Activated T-helper 1 cell treated with Interleukin-2 at 50 U/mL for 16 hours (primary cell): ENCODE measurements at places on chromosomes 5 and 9.

DNA sequence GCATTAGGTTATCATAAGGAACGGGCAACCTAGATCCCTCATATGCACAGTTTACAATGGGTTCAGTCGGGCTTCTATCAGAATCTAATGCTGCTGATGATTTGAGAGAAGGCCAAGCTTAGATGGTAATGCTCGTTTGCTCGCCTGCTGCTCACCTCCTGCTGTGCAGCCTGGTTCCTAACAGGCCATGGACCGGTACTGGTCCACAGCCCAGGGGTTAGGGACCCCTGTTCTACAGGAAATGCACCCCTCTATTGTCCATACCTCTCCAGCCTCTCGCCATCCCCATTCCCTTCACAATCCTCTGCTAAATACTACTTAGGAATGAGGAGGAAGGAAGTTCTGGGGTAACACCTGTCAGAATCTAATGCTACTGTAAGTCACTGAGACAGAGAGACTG is 75.1 kb downstream of the OXCT1 start:
- DNase-seq: no peak

DNA sequence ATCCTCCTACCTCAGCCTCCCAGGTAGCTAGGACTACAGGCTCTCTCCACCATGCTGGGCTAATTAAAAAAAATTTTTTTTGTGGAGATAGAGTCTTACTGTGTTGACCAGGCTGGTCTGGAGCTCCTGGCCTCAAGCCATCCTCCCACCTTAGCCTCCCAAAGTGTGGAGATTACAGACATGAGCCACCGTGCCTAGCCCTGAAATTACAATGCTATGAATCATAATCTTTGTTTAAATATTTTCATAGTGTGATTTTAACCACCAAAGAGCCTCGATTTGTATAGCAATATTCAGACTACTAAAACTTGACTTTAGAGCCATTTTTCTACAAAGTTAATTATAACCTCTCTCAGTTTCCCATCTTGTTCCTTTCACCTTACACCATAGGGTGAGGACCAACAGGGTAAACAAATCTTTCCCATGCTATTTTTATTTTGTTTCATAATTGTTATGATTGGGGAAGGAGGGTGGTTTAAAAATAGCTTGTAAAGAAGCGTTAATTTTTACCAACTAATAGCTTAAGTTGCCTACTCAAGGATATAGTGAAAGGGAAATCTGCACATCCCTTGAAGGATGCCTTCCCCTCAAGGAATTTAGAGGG is 32.7 kb downstream of the UBE2D2 start:
- DNase-seq: no peak

DNA sequence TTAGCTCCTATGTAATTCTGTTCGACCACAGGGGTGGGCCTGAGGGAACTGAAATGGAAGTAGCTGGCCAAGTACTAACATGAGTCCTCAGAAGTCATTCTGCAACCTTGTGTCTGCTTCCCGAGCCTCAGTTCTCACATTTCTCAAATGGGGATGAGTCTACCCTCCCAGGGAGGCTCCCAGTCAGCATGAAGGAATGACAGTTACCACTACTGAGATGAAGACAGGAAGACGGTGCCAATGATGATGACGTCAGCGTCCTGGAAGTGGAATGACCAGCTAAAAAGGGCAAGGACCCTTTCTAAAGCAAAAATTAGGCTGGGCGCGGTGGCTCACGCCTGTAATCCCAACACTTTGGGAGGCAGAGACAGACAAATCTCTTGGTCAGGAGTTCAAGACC is 6.8 kb downstream of the PIP5KL1 start:
- DNase-seq: no peak

DNA sequence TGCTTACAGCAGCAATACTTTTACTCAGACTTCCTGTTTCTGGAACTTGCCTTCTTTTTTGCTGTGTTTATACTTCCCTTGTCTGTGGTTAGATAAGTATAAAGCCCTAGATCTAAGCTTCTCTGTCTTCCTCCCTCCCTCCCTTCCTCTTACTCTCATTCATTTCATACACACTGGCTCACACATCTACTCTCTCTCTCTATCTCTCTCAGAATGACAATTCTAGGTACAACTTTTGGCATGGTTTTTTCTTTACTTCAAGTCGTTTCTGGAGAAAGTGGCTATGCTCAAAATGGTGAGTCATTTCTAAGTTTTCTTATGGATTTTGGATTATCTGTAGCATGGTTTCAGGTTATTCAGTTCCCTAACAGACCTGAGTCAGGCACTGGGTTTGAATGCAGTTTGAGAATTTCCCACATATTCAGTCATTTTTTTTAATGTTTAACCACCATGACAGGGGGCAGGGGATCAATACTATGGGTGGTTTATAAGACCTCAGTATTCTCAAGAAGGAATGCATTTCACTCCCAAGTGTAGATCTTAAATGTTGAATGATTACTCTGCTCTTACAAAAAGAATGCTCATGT is at the start of gene IL7R:
IL7R (plus strand) TSS at position 127 of the 587 bp plus-strand sequence; CDS start at position 214, 87 bp downstream.
- DNase-seq: no peak

DNA sequence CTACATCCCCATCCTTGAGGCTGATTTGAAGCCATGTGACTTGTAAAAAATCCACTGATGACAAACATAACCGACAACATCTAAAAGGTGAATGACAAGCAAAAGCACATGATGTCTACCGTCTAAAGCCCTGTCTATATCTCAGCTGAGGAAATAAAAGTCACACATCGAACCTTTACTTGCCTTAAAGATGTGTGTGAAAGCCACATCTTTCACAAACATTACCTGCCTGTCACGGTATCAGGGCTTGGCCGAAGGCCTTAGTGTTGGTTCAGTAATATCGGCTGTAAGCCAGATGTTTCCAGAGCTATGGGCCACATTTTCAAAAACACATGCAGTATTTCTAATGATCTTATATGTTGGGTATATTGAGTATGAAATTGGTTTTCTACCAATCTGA is 125.8 kb downstream of the EFNA5 start:
- no peak for DNase-seq

GRCh38 chr5:125719681-125720347 is 703.4 kb upstream of the GRAMD2B start:
- DNase-seq: no peak

DNA sequence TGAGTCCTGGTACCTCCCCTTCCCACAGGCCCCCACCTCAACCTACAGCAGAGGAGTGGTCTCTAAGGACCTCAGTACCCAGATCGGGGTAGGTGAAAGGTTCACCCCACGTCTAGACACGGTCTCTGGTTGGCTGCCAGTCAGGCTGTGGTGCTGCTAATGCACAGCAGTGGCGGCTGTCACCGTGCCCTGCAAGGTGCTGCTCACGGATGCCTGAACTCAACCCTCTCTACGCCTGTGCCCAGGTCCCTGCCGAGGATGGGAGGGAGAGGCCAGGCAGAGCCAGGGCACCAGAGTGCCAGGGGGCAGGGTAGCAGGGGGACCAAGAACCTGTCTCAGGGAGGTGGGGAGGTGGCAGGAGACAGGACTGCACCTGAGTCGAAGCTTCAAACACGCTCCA is 14.3 kb downstream of the IER5L start:
- DNase-seq: no peak

DNA sequence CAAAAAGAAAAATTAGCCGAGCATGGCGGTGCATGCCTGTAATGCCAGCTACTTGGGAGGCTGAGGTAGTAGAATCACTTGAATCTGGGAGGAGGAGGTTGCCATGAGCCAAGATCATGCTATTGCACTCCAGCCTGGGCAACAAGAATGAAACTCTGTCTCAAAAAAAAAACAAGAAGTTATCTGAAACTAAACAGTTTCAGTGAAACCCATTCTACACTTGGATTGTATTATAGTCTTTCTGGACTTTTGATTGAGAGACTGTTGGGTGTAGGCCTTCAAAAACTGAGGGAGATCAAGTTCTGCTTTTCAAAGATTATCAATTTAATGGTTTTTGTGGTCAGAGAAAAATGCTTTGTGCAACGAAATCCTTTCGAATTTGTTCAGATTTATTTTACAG is 34.6 kb upstream of the SPINK5 start:
- no peak for DNase-seq

GRCh38 chr9:81720450-81721086 is 31.2 kb upstream of the TLE1 start:
- DNase-seq: no peak

- no peak for DNase-seq
Observed at GRCh38 chr5:43780586-43780985, 177.6 kb downstream of the NNT start.

- DNase-seq: no peak
Observed at GRCh38 chr5:168153876-168154270, 137.6 kb upstream of the WWC1 start.

GRCh38 chr5:111764019-111764418 is 7.0 kb upstream of the NREP start:
- no peak for DNase-seq

GRCh38 chr9:117305454-117305853 is 109.4 kb downstream of the ASTN2 start:
- no peak for DNase-seq

GRCh38 chr9:110710420-110710819 is 41.8 kb downstream of the MUSK start:
- no peak for DNase-seq

DNA sequence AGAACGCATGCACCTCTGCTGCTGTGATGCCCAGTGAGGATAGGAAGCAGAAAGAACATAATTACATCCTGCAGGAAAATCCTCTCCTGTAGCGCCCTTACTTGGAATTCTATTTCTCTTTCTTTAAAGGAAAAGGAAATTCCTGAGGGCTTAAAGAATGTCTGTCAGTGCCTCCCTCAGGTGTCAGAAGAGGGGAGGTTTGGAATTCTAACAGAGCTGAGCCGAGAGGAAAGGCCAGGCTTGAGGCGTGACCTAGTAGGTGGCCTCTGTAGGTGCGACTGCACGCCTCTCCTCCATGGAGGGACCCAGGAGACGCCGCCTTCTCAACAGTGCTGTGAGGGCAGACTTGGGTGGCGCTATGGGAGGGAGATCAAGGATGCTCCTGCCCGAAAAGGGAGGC is 55.9 kb upstream of the ERCC6L2 start:
- DNase-seq: no peak

- DNase-seq: no peak
Observed at GRCh38 chr9:94029932-94030317, 54.3 kb upstream of the PTPDC1 start.

GRCh38 chr9:127746959-127747569 is 12.0 kb upstream of the TOR2A start:
- no peak for DNase-seq

- DNase-seq: no peak
Observed at GRCh38 chr9:121736934-121737462, 85.6 kb downstream of the DAB2IP start.

DNA sequence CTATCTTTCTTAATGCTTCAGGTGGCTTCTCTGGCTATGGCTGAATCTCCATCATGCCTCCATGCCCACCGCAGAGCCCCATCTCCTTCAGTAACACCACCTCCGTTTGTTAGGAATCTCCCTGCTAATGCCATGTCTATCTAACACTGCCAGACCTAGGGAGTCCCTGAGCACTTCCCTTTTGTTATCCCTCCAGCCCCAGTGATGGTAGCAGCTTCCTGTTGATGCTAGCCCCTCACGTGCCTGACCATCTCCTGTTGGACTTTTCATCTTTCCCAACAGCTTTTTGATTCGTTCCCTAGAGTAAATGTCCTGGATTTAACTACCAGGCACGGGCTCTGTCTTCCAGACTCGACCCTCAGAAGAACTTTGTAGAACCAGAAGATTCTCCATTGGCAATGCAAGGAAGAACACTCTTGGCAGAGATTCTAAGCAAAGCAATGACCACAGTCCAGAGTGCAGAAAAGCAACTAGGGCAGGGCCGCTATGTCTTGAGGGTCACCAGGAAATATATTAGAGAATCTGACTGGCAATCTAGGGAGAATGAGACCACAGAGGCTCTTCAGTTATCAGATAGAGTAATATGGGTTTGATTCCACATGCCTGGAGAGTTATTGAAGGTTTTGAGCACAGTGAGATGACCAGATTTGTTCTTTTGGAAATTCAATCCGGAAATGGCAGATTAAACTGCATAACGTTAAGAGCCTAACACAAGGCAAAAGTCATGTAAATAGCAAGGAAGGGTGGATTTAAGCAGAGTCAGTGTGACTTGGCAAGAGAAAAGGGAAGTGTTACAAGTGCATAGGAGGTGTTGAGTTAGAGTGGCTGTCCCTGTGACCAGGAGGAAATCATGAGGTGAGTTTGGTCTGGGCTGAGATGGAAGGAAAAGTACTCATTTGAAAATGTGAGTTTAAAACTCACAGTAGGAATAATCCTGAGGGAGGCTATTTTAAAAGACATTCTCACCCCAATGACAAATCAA is 555.2 kb downstream of the ACTL7B start:
- DNase-seq: no peak

DNA sequence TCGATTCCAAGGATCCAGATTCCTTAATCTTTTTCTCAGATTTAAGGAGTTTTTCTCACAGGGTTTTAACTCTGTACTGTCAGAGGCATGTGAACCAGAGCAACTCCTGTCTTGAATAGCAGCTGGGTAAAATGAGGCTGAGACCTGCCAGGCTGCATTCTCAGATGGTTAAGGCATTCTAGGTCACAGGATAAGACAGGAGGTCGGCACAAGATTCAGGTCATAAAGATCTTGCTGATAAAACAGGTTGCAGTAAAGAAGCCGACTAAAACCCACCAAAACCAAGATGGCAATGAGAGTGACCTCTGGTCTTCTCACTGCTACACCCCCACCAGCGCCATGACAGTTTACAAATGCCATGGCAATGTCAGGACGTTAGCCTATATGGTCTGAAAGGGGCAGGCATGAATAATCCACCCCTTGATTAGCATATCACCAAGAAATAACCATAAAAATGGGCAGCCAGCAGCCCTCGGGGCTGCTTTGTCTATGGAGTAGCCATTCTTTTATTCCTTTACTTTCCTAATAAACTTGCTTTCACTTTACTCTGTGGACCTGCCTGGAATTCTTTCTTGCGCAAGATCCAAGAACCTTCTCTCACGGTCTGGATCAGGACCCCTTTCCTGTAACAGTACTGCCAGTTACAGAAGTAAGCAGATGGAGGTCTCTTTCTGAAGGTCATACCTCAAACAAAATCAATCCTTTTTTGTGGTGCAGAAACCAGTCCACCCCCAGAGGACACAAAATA is 87.1 kb downstream of the SLC38A9 start:
- DNase-seq: no peak

GRCh38 chr5:89065919-89066318 is 182.9 kb upstream of the MEF2C start:
- no peak for DNase-seq

DNA sequence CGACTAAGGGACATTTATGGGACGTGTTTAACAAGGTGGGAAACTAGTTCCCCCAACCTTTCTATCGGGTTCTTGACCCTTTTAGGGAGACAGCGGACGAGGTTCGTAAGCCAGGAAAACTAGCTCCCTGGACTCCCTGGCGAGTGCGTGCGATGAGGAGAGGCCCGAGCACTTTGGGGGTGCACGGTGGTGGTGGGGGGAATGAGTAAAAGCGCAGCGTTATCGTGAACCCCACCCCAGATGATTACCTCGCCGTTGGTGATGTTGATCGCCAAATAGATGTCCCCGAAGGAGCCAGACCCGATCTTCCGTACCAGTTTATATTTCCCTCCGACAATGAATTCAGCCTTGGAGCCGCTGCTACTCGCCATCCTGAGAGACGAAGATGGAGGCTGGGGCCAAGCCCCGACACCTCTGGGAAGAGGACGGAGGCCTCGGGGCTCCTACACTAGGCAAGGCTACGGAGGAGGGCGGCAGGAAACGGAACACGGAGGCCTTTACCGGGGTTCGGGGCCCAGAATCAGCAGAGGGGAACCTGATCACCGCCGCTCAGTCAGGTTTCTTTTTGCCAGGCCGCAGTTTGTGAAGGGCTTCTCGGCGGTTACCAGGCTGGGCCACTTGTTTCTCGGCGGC is 529 bp downstream of the CSNK1A1 start:
- DNase-seq: no peak

- DNase-seq: no peak
Observed at GRCh38 chr9:84169240-84169639, 171.3 kb downstream of the SLC28A3 start.
